ENCODE measurements at places on chromosomes 16 and 17.

- DNase-seq, result peak; percentile 78
Observed at GRCh38 chr17:34503528-34504195, 75.7 kb upstream of the TMEM132E start.

GRCh38 chr17:64214950-64215349 is 48.1 kb downstream of the TEX2 start:
- DNase-seq, result no peak

DNA sequence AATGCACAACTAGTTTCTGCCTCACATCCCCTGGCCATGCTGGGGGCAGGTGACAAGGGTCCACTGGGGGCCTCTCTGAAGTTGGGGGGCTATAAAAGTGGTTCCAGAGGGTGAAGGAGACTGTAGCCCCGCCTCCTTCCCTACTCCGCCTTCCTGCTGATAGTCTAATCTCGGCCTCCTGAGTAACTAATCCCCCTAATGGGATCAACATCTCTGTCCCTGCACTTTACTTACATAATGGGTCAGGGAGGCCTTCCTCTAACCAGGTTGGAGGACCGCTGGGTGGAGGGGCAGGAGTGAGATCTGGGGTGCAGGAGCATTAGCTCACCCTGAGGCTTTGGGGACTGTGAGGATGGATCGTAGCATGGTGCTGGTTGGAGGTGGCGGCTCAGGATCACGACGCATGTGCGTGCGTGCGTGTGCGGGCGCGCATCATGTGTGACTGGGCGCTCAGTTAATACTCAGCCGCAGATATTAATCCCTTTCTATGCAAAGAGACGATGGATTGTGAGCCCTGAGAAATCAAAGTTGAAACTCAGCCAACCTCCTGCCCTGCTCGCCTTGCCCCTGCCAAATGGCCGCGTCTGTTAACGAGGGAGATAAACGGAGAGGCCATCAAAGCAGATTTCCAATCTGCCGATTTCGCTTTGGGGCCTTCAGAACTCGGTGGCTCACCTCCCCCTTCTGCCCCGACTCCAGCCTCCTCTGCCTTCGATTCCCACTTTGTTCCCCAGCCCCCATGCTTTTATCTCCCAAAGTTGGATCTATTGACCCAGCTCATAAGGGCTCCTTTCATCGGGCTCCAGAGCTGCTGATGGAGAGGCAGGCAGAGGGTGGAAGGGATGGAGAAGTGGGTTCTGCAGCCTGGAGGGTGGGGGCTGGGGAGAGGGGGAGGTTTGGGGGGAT is 107.3 kb downstream of the SDK2 start:
- no peak for DNase-seq

DNA sequence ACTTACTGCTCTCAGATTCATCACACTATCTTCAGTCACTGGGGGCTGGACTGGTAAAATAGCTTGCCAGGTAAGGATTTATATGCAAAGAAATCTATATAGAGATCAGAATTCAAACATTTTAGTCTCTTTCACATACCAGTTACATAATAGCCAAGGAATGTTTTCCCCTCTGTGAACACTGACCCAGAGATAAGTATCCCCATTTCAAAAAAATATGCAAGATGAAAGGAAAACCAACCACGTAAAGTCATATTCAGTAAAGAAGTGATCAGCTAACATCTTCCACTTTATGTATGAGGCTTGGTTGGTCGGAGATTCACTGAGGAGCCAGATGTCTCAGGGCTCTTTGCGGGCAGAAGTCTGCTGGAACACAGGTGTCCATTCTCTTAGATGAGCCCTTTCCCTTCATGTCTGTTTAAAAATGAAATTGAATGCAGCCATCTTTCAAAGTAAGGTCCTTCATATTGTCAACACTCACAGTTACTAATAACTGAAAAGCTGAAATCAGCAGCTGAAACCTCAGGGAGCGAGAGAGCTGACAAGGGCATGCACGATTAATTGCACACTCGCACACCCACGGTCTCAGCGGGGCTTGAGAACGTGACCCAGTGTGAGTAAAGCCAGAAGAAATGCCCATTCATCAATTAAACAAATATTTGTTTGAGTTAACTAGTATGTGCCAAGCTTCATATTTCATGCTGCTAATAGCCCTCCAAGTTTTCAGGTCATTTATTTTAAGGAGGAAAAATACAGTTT is 161.2 kb downstream of the MRTFB start:
- no peak for DNase-seq

DNA sequence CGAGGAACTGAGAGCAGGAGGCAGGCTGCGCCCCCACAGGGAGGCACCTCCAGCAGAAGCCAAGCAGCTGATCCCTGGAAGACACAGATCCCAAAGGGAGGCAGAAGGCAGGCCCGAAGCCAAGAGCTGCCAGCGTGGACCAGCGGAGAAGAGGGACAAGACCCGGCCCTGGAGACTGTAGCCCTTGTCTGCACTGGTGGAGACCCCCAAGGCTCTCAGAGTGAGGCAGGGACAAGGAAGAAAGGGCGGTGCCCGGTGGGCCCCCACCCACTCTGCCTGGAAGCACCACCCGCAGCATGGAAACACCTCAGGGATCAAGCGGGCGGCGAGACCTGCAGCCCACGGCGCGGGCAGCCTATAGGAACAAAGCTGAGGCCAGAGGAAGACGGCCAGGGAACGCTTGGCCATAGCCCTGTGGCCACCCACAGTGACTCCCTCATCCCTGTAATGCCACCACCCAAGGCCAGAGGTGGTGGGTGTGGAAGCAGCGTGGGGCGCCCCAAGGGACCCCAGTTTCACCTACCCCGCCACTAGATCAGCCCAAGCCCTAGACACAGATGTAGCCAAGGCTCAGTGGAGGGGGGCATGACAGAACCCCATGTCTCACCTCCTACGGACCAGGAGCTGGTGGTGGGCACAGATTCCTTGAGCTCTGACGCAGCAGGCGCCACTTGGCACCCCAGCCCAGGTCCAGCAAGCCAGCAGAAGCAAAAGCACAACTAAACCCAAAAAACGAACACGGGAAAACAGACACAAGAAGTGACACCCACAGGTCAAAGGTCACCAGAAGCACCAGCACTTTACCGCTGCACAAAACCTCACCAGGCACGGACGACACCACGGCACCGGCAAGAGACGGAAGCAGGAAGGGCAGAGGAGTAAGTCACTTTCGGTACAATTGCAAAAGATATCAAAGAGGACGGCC is 2.9 kb upstream of the SIRT7 start:
- DNase-seq, result no peak

GRCh38 chr17:45301674-45302073 is 15.1 kb downstream of the MAP3K14 start:
- DNase-seq, result no peak

DNA sequence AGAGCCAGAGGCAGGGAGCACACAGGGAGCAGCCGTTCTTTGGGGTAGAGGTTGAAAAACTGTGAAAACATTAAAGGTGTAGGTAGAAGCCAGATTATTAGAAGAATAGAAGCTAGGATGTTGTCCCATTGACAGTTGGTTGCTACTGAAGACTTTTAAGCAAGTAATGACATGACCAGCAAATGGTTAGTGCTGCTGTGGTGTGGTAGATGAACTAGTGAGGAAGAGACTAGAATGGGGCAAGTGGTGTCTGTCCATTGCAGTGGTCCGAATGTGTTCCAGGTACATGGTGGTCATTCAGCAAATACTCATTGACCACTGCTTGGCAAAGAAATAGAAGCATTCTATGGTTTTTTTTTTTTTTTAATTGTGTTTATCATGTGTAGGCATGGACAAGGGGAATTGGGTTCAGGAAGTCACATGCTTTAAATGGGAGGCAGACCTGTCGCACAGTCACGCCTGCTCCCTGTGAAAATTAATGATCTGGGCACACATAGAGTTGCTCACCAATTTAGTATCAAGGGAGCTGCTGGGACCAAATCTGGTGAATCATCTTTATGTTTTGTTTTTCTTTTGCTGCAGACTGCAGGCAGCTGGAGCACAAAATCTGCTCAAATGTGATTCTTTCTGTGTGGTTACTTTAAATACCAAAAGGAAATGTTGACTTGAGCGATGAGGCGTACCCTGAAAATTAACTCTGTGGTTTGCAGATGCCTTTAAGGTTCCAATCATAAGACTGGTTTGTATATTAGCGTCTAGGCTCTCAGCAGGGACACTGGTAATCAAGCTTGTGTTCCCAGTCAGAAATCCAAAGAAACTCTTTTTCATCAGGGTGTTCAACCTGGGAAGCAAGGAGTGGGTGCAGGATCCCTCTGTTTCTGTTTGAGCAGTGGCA is 30.7 kb downstream of the YPEL2 start:
- DNase-seq, result no peak

- DNase-seq, result peak; percentile 2
Observed at GRCh38 chr16:82761858-82762257, 135.1 kb downstream of the CDH13 start.

GRCh38 chr17:80941171-80941570 is 50.5 kb upstream of the CHMP6 start:
- no peak for DNase-seq

DNA sequence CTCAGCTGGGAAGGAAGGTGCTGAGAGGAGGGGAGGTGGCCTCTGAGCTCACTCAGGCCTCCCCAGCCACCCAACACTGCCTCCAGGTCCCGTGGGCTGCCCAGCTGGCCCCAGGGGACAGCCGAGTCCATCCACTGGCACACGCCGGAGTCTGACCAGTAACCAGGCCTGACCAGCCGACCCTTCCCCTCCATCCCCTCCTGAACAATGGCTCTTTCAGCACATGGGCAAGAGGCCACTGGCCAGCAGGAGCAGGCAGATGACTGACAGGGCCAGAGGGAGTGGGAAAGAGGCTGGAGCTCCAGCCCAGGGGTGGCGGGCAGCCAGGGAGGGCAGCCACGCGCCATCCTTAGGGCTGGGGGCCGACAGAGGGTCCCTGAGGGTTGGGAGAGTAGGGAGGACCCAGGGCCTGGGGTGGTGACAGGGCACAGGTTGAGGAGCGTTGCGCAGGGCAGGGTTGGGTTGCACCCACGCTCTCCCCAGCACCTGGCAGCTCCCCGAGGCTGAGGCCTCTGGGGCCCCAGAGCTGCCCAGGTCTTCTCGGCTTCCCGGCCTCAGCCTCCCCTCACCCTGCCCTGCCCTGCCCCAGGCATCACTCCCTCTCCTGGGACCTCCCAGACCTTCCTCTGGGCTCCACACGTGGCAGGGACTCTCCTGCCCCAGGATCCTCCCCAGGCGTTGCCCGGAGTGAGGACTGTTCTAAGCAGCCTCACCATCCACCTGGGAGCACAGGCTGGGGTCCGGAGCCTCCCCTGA is 20.2 kb upstream of the SLC38A10 start:
- no peak for DNase-seq

- no peak for DNase-seq
Observed at GRCh38 chr17:44548376-44549230, 8.7 kb upstream of the FZD2 start.

DNA sequence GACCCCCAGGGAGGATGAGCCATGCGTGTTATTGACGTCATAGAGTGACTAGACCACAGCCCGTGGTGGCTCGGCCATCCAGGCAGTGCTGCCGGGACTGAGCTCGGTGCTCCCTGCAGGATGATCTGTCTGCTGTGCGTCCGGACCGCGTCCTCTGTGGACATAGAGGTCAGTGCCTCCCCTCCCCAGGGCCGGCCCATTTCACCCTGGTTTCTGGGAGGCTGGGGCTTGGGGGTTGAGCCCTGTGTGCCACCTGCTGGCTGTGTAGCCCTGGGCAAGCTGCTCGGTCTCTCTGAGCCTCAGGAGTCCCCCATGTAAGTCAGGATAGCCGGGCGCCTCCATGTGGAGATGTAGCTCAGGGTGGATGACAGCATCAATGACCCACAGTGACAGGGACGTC is 8.3 kb downstream of the TSC2 start:
- no peak for DNase-seq

GRCh38 chr17:7922269-7922844 is 6.3 kb upstream of the RNF227 start:
- DNase-seq, result no peak

DNA sequence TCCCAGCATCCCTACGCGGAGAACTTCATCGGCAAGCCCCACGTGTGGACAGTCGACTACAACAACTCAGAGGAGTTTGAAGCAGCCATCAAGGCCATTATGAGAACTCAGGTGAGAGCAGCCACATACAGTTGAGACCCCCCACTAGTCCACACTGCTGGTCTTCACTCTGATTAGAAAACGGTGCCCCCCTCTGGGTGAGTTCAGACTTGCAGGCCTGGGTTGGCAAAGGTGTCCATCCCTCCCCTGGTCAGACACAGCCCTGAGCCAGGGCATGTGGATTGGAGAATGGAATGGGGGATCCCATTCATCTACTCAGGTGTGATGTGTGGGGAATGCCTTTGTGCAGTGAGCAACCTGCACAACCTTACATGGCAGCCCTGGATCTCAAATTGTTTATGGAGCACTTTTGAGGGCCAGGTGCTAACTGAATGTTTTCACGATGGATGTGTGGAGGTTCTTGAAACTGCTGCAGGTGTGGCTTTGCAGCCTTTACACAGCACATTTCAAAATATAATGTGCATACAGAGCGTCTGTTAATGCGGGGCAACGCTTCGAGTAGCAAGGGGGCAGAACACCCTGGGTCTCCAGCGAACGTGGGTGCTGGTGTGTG is 72.6 kb downstream of the MGAT5B start:
- DNase-seq, result peak; percentile 4

GRCh38 chr17:31522987-31523495 is 131.6 kb downstream of the RAB11FIP4 start:
- DNase-seq, result no peak

- DNase-seq, result peak; percentile 85
Observed at GRCh38 chr17:59812139-59812538, 80.6 kb downstream of the TUBD1 start.

GRCh38 chr16:2584729-2585650 is 47.2 kb downstream of the PDPK1 start:
- no peak for DNase-seq

- no peak for DNase-seq
Observed at GRCh38 chr17:77819497-77819896, 139.0 kb upstream of the TNRC6C start.

DNA sequence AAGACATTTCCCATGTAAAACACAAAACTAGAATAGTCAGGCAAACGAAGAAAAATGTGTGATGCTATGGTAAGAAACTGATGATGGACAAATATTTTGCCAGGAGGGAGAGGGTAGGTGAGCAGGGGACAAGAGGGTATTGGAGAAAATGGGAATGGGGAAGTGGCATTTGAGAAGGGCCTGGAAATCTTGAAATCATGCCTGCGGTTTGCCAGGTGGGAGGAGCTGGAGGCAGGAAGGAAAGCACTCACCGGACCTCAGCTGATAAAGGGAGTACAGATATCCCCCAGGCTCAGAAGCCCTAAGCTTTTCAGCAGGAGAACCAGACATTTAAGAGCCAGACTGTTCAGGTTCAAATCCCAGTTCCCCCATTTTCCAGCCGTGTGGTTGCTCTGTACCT is 103.6 kb downstream of the GSG1L start:
- DNase-seq, result peak; percentile 29

DNA sequence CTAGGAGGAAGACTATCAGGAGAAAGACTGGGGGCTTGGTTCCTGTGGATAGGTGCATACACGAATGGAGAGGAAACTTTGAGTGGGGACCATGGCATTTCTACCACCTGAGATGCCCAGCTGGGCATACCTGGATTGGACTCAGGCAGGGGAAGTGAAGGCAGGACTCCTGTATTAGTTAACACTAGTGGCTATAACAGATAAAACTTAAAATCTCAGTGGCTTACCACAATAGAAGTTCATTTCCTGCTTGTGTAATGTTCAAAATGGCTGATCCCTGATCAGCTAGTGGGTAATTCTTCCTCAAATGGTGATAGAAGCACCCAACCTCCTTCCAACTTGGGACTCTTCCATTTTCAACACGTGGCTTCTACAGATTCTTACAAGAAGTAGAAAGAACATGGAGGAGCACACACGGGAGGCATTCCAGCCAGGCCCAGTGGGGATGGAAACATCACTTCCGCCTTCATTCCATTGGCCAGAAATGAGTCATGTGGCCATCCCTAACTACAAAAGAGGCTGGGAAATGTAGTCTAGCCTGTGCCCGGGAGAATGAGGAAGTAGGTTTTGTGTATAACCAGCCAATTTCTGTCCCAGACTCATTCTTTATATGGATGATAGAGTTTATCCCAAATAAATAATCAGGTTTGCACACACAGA is 112.1 kb downstream of the UTP18 start:
- DNase-seq, result peak; percentile 97

Measured in OCI-M1 (cell line).